ENCODE measurements at places on chromosomes 12 and 14.

- H3K4me3 ChIP-seq, result no peak overlapping the region
- DNase-seq, result no peak
- H3K36me3 ChIP-seq, result peaks cover 2% of the 10 kb centered on the region
- H3K27ac ChIP-seq, result no peak overlapping the region
- no peaks in the 10 kb centered on the region for H3K27me3 ChIP-seq
Observed at GRCh38 chr12:67667276-67668073, 18.9 kb downstream of the DYRK2 start.

- peak; percentile 14 for DNase-seq
- no peak overlapping the region for H3K4me3 ChIP-seq
- H3K36me3 ChIP-seq, result no peaks in the 10 kb centered on the region
- no peaks in the 10 kb centered on the region for H3K4me1 ChIP-seq
Observed at GRCh38 chr12:95574799-95575452, 23.6 kb upstream of the USP44 start.

DNA sequence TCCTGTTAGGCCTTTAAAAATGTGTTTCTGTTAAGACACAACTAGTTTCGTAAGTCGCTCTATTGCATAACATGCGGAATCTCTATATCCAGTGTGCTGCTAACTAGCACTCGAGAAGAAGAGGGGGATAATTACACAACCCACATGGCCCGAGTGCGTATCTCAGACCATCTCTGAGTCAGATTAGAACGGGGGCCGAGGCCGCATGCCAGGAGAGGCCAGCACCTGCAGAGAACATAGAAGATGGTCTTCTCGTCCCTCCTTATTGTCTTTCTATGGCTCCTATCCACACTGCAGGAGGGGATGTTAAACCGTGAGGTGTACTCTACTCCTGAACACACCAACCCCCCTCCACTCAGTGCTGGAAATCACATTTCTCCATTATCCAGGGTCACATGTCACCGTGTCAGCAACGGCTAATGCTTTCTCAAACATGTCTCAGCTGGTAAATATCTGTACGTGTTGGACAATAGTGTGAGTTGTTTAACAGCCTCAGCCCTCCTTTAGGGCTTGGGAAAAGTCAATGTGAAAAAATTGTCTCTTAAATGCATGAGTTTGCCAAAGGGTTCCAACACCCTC, 56.3 kb downstream of the CCDC88C start:
- H3K4me1 ChIP-seq, result peaks cover 13% of the 10 kb centered on the region
- H3K27me3 ChIP-seq, result no peaks in the 10 kb centered on the region
- H3K27ac ChIP-seq, result peak overlapping the region; percentile 65
- H3K36me3 ChIP-seq, result peaks cover 4% of the 10 kb centered on the region
- DNase-seq, result peak; percentile 79

- H3K36me3 ChIP-seq, result no peaks in the 10 kb centered on the region
- no peak overlapping the region for H3K4me3 ChIP-seq
- H3K27ac ChIP-seq, result peak overlapping the region; percentile 69
- peaks cover 52% of the 10 kb centered on the region for H3K4me1 ChIP-seq
- H3K27me3 ChIP-seq, result no peaks in the 10 kb centered on the region
- peak; percentile 79 for DNase-seq
Observed at GRCh38 chr12:120956579-120957300, 21.6 kb upstream of the HNF1A start.
